Stimulated activated naive CD8-positive, alpha-beta T cell treated with anti-CD3 and anti-CD28 coated beads, Interleukin-15, amount 100 ng/mL, for 72 hours (primary cell): ENCODE measurements at places on chromosomes 16 and 17.

DNA sequence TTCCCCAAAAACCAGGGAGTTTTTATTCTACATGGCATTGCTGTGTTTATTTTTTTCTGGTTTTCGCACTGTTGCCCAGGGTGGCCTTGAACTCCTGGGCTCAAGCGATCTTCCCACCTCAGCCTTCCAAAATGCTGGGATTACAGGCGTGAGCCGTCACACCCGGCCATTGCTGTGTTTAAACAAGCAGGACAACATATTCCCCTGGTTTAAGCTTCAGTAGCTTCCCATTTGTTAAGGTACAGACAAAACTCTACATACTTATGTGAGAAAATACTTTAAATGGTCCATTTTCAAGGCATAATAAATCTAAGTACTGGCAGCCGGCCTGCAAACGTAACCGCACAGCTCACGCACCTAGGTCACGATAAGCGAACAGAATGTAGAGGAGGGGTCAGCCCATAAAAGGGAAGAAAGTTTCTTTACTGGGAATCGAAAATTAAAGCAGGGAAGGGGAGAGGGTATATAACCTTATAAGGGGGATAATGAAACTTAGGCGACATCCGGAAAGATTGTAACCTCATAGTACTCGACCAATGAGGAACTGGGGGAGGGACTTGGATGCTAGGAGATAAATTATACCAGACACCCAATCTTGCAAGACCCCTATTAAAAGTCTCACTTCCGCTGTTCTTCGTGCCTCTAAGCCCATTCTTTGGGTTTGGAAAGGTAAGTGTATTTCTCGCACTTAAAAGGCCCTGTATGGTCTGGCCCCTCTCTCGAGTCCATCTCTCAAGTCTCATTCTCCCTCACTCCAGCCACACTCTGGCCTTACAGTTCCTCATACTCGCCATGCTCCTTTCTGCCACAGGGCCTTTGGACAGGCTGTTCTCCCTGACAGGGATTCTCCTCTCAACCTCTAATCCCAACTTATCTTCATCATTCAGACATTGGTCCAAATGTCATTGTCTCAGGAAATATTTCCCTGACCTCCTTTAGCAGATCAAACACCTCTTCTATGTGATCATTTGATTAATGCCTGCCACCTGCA is 59.2 kb downstream of the TEX14 start:
- no peak for DNase-seq

GRCh38 chr16:81369888-81370504 is 55.2 kb downstream of the GAN start:
- DNase-seq = no peak

GRCh38 chr17:58313815-58314705 is 14.5 kb downstream of the TSPOAP1 start:
- DNase-seq = no peak

- DNase-seq = no peak
These were observed 29.0 kb downstream of the PLD6 start for GRCh38 chr17:17177176-17177575.

DNA sequence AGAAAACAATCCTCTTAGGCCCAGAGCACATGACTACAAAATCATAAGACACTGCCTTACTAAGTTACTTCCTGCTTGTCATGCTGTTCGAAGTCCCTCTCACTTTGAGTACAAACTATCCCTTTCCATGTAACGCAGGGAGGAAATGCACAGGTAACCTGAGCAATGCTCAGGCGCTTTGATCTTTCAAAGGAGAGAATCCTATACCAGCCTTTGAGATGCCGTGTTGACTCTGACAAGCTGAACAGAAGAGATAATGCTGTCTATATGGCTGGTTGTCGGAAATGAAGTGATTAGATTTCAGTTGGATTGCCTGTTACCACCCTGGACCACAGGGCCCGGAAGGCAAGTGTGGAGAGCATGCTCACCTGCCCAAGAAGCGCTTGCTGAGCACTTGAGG is 75.9 kb downstream of the CDH11 start:
- DNase-seq = no peak

DNA sequence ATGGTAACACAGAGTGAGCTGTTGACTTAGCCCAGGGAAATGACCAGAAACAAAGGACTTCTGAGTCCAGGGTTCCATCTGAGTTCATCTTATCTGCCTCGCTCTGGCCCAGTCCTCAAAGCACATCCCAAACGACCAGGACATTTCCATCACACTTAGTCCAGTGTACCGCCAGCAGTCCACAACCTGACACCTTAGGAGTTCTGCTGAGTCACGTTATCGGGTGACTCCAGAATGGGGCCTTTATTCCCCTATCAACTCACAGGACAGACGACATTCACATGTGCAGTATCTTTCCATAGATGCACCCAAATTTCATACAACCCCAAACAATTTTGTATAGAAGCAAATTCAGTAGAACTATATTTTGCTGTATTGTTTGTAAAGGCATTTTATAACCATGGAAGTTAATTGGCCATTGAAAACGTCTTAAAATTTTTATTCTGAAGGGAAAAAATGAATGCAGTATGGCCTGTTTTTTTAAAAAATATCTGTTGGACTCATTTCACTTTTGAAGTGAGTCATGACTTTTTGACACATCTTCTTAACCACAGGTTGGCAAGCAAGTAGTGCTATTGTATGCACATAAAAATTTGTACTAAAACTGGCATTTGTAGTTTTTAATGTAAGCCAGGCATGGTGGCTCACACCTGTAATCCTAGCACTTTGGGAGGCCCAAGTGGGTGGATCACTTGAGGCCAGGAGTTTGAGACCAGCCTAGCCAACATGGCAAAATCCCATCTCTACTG is 46.3 kb downstream of the ZNF18 start:
- DNase-seq = no peak

- DNase-seq = no peak
These were observed 4.2 kb downstream of the RPL13 start for GRCh38 chr16:89564476-89565255.

- DNase-seq = no peak
These were observed 89.7 kb upstream of the CDYL2 start for GRCh38 chr16:80894091-80894490.

DNA sequence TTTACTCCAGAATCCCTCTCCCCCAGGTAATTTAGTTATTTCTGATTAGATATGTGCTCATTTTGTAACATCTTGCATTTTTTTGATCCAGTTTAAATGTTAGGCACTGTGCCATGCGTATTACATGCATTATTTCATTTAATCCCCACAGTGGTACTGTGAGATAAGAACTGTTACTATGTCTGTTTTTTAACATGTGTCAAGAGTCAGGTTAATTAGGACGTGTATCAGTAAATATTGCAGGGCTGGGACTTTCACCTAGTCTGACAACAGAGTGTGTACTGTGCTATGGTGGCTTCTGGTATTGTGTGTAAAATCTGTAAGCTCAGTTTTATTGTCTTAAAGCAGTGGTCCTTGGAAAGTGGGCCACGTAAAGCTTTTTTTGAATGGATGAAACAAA is 10.6 kb downstream of the RSPRY1 start:
- no peak for DNase-seq

DNA sequence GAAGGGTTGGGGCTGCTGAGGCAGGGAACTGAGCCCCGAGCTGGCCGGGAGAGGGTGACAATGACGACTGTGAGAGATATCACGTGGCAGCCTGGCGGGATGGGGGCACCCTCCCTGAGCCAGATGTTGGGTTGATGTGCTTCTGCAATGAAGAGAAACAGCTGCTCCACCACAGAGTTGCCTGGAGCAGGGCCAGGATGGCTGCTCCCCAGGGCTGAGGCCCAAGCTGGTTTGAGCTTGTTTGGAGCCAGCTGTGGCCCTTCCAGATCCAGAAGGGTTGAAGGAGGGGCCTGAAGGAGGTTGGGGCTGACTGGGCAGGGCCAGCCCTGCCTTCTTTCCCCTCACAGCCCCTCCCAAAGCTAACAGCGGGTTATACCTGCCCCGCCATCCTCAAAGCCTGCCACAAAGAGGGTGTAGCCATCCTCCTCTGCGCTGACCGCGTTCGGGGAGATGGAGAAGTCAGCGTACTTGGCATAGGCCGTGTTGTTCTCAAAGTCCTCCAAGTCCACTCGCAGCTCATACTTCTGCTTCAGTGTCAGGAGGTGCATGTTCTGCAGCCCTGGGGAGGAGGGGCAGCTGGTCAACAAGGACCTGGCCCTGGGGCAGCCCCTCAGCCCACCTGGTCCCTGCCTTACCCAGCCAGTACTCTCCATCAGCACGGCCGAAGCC is 2.1 kb downstream of the MFAP4 start:
- DNase-seq = no peak

- DNase-seq = no peak
These were observed 7.9 kb downstream of the SNAI3 start for GRCh38 chr16:88678224-88678979.

DNA sequence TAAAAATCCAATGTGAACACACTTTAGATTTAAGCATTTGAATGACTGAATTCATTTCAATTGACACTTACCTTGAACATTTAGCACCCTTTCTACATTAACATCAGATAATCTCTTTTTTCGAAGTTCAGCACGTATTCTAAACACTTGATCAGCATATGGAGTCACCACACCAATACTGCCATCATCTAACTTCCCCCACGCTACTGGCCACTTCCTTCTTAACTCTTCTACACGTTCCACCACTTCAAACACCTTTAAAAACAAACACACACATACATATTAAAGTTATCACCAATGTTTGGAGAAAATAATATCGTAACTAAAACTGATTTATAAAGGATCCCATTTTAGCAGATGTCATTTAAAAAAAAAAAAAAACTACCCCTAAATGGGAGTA is 93.5 kb downstream of the CACNG1 start:
- no peak for DNase-seq

- no peak for DNase-seq
These were observed 100.0 kb upstream of the ZNF469 start for GRCh38 chr16:88282564-88283395.

- DNase-seq = no peak
These were observed 147.9 kb upstream of the NOL11 start for GRCh38 chr17:67569873-67570272.

DNA sequence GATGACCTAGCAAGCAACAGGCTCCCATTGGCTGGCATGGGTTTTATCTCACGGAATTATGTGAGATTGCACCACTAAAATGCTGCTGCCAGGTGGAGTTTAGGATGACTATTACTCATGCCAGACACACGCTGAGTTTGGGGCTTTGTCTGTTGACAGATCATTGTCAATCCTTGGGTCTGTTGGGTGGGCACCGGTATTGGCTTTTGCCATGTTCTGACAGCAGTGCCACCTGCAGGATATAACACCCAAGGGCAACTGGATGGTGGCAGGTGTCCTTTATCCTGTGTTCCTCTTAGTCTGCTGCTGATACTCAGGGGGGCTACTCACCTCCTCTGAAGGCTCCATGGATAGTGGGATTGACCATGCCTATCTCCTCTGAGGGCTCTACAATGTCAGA is 221.6 kb upstream of the DYNLRB2 start:
- no peak for DNase-seq

DNA sequence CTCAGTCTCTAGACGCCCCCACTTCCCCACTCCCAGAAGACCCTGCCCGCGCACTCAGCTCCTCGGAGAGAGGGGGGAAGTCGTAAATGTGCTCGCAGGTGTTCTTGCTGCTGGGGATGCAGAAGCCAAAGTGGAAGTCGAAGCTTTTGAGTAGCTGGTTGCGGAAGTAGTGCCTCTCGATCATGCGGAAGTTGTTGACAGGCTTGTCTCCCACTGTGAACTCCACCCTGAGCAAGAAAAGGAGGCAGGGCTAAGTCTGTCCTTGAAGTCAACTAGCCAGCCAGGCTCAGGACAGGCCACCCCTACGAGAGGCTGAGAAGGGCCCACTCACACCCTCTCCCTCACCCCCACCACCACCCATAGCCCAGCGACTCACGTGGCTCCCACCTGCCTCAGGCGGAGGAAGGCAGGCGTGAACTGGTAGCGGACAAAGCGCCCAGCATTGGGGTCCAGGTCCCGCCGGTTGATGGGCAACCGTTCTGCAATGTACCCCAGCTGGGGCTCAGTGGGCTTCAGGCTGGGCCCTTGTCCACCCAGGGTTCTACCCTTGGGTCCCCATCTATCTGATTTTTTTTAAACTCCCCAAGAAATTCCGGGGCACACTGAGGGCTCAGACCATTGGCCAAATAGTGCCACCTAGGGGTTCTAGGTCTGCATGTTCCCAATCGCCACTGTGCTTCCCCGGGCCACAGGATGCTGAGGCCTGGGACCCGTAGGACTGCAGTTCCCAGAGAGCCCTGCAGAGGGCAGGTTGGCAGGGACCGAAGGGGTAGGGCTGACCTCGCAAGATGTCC is 4.6 kb downstream of the UNC119 start:
- peak; percentile 75 for DNase-seq

GRCh38 chr16:84686707-84687298 is 13.0 kb upstream of the USP10 start:
- DNase-seq = no peak

GRCh38 chr16:29710227-29711219 is 31.5 kb downstream of the QPRT start:
- DNase-seq = peak; percentile 49

DNA sequence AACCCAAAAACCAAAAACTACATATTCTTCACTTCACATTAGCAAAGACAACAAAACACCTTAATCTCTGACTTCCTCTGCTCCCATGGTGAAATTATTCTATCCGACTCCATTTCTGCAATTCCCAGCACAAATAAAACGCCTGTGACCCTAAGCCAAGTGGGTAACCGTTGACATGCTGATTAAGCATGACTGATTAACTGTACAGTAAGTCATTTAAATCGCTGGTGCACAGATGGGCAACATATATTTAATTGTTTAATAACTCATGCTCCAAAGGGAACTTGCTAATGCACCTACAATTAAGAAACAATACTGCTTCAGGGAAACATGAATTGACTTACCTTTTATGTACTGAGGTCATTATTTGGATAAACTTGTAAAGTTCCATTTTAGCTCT is 436.7 kb downstream of the KIF2B start:
- no peak for DNase-seq

GRCh38 chr16:55502801-55503366 is 6.0 kb upstream of the LPCAT2 start:
- no peak for DNase-seq

DNA sequence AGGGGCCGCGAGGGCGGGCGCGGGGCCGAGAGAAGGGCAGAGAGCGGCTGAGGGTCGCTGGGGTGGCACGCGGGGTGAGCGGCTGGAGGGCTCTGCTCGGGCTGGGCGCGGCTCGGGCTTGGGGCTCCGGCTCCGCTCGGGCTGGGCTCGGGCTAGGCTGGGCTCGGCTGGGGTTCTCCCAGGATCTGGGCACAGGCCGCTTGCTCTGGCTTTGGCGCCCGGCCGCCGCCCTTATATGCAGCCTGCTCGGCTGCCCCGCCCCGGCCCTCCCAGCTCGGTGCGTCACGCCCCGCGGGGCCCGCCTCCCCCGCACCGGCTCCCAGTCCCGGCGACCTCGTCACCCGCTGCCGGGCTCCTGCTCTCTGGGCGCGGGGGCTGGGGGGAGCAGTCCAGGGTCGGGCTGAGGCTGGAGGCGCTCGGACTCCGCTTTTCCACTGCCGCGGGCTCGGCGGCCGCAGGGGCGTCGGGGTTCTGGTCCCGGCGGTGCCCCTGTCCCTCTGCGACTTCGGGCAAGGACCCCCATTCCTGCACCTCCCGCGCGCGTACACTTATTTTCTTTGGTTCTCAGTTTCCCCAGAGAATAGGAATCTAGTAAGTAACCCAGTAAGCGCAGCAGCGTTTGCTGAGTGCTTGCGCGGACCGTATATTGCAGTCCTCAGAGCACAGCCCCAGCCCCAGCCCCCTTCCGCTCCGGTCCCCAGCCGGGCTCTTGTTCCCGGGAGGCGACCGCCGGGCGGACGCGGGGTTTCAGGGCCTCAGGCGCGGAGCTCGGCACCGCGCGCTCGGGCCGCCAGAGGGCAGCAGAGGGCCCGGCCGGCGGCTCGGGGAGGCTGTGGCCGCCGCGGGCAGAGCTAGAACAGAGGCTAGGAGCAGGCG is at the start of gene RASD1:
TSS of gene RASD1 (minus strand) at position 207 of the 876 bp plus-strand sequence. CDS start 214 bp downstream, outside the sequence.
- DNase-seq = peak; percentile 87
